ENCODE measurements at places on chromosomes 11 and 22.

GRCh38 chr22:22235558-22235957 lies 9.0 kb upstream of the VPREB1 start:
- no peak for DNase-seq

DNA sequence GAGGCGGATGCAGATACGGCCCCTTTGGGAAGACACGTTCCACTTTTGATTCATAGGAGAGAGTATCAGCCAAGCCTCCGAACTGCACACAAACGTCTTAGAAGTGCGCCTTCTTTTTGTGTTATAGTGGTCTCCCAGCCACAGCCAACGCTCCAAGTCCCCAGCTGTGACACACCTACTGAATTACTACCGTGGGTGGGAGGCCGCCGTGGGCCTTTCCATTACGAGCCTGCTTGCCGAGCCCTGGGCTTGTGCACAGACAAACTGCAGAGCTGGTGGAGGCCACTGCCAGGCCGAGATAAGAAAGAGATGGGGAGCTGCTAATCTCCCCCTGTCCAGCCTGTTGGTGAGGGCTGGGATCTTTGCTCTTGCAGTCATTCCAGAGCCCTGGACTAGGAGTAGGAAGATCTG lies 761 bp downstream of the HMBS start:
- no peak for DNase-seq

GRCh38 chr11:99814738-99815137 lies 794.0 kb downstream of the CNTN5 start:
- DNase-seq = no peak

GRCh38 chr22:50705219-50705691 lies 32.6 kb downstream of the SHANK3 start:
- DNase-seq = no peak

GRCh38 chr11:534396-535209 lies 773 bp downstream of the HRAS start:
- DNase-seq = no peak

- DNase-seq = no peak
Observed at GRCh38 chr11:129021295-129021694, 78.6 kb upstream of the TP53AIP1 start.

DNA sequence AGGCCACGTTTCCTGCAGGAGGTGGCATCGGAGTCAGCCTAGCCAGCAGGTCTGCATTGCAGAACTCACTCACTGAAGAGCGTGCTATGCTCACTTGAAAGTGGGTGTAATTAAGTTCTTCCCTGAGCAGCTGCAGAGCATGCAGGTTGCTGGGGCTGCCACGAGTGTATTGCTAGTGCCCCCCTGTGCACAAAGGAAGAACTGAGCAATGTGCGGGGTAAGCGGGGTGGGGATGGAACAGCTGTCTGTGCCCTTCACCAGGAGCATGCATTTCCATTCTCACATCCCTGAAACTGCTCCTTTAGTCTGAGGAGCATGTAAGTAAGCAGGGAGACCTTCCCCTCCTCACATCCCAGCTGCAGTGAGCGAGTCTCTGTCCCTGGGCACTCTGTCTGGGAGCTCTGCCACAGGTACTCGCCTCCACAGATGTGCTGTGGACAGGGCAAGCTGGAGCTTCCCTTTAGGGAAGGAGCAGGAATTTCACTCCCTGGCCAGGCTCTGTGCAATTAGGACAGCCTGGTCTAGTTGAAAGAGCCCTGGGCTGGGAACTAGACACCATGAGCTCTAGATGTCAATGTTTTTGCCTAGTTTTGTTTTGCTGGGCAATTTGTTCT lies 1031.8 kb downstream of the NTM start:
- DNase-seq = peak; percentile 15

- no peak for DNase-seq
Observed at GRCh38 chr11:120324932-120325810, at the start of gene TLCD5. Gene TLCD5, plus strand, starts transcription at chr11:120325299. Its CDS starts 2,143 bp downstream, at chr11:120327442.

DNA sequence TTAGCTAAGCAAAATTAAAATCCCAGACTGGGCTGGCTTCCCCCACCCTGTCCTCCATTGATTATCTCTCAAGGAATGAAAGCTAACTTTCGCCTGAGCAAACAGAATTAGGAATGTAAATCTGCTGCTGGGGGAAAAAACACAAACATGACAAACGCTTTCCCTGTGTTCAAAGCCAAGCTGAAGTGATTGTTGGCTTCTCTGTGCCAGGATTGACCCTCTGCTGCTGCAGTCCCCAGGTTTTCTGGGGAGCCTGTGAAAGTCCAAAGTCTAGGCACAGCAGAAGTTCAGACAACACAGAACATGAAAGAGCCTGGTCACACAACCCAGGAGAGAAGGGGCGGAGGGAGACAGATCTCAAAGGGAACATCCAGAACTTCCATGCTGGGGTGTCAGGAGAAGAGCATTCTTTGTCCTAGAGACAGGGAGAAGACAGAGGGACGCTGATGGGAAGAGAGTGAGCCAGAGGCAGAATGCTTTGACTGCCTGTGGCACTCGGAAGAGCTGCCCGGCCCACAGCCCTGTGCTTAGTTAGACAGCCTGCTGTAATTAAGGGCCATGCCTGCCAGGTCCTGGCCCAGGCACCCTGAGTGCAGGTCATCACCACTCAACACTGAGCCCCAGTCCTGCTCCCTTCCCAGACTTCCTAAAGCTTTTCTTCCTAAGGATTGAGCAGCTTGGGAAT lies 6.9 kb downstream of the PATZ1 start:
- no peak for DNase-seq

DNA sequence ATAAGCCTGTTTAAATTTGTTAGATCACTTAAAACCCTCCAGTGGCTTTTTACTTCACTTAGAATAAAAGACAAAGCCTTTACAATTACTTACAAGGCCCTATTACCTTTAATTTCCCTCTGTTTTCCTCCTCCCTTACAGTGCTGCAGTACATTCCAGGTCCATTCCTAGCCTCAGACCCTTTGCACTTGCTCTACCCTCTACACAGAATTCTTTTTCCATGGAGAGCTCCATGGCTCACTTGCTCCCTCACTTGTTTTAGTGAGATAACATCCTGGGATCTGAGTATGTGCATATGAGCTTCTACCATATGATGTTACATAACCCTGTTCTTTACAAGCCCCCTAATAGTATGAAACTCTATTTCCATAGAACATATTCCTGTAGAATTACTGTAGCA lies 24.4 kb downstream of the ZNF214 start:
- DNase-seq = no peak

- DNase-seq = no peak
Observed at GRCh38 chr22:34696557-34696956, 369.4 kb upstream of the ISX start.

GRCh38 chr11:65821107-65821506 lies 12.7 kb upstream of the SNX32 start:
- no peak for DNase-seq

- no peak for DNase-seq
Observed at GRCh38 chr11:117794135-117794534, 2.9 kb downstream of the DSCAML1 start.

GRCh38 chr11:13862845-13863392 lies 99.6 kb upstream of the SPON1 start:
- DNase-seq = no peak

DNA sequence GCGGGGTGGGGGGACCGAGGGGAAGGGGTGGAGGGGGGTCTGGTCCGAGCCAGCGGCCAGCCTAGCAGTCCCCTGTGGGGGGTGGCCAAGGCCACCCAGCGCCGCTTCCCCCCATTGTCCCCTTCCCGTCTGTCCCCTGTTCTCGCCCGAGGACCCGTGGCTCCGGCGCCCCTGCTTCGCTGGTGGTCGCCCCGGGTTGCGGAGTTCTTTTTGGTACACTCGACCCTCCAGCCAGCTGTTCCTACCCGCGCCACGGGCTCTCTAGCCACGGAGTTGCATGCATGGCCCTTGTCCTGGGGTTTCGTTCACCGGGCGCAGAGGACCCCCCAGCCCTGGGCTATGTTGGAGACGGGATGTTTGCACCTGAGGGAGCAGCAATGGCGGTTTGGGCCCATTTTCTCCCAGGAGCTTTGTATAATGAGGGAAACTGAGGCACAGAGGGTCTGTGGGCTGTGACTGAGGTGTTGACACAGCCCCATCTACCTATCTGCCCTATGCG lies 489 bp downstream of the RNF214 start:
- peak; percentile 18 for DNase-seq

GRCh38 chr11:130209954-130210854 lies 50.6 kb downstream of the ST14 start:
- no peak for DNase-seq

GRCh38 chr11:74871037-74871436 lies 77.9 kb downstream of the XRRA1 start:
- no peak for DNase-seq
